Endothelial cell (in vitro differentiated cells): ENCODE measurements at places on chromosomes 5 and 9. TPM values are rescaled to one million over a fixed set of nuclear protein-coding genes. Genes with fewer than 3 reads are reported as not detected.
A peak's percentile ranks its signal among the peaks of the same experiment; 100 is the strongest.

The NPR3 gene
- total RNA-seq: 73.3 TPM

GRCh38 chr9:126781186-126782052 lies 23.4 kb upstream of the ZBTB43 start:
- no peaks in the 10 kb centered on the region for H3K4me1 ChIP-seq
- H3K4me3 ChIP-seq: no peak overlapping the region
- peak; percentile 96 for DNase-seq

The SPOCK1 gene
- 8.7 TPM for total RNA-seq

DNA sequence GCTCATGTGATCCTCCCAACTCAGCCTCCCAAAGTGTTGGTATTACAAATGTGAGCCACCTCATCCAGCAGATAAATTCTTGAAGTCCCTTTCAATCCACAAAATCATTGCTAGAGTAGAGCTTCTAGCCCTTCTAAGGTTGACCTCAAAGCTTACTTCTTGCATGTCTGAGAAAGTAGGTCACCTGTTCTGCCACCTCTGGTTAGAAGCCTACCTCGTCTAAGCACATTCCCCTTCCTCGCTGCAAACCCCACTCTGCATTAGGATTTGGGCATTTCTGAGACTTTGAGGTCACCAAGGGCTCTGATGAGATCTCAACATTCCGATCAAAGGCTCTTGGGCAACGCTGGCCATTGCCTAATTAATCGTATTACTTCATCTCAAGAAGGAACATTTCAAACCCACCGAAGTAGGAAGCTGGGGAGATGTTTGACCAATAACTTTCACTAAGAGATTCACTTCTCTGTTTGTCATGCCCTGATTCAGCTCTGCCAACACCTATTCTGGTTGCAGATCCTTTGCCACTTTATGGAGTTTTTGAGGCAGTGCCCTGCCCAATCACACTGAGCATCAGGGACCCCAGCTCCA lies 8.6 kb downstream of the ADAM19 start:
- peaks cover 11% of the 10 kb centered on the region for H3K27me3 ChIP-seq
- H3K36me3 ChIP-seq: peaks cover 60% of the 10 kb centered on the region
- peak overlapping the region; percentile 42 for H3K4me3 ChIP-seq
- peak overlapping the region; percentile 81 for H3K27ac ChIP-seq
- H3K4me1 ChIP-seq: peaks cover 83% of the 10 kb centered on the region

GRCh38 chr5:151054709-151055108 lies 26.1 kb downstream of the TNIP1 start:
- H3K27ac ChIP-seq: no peak overlapping the region
- no peak for DNase-seq
- H3K36me3 ChIP-seq: peaks cover 40% of the 10 kb centered on the region
- H3K27me3 ChIP-seq: peaks cover 11% of the 10 kb centered on the region

DNA sequence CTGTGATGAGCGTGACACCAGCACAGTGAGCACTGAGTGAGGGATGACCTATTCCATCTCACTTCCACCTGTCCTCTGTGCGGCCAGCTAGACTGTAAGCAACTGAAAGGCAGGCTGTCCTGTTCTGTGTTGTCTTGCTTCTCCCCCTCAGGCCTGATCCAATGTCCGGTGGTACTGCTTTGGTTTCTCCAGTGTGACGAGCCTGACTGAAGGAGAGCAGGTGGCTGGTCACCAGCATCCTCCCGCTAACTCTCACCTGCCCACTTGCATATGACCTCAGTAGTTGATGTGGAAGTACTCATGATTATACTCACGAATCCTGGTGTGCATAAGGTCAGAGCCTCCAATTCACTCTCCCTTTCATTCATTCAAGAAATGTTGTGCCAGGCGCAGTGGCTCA lies 2.4 kb upstream of the SLC27A4 start:
- H3K4me3 ChIP-seq: no peak overlapping the region
- peaks cover 9% of the 10 kb centered on the region for H3K27me3 ChIP-seq
- H3K36me3 ChIP-seq: peaks cover 4% of the 10 kb centered on the region
- peaks cover 4% of the 10 kb centered on the region for H3K4me1 ChIP-seq
- no peak for DNase-seq

GRCh38 chr5:157670662-157671591 lies at the start of gene C5orf52:
Gene C5orf52 (plus strand): TSS chr5:157671533. CDS start chr5:157671615, 82 bp downstream.
- DNase-seq: peak; percentile 63
- H3K27ac ChIP-seq: peak within 1 kb of the TSS; percentile 92
- peaks cover 15% of the 10 kb centered on the region for H3K27me3 ChIP-seq
- peaks cover 11% of the 10 kb centered on the region for H3K4me1 ChIP-seq
- no peaks in the 10 kb centered on the region for H3K36me3 ChIP-seq

GRCh38 chr5:74519161-74519571 lies 121.4 kb downstream of the ENC1 start:
- peaks cover 5% of the 10 kb centered on the region for H3K4me1 ChIP-seq
- peaks cover 15% of the 10 kb centered on the region for H3K36me3 ChIP-seq
- H3K27me3 ChIP-seq: peaks cover 4% of the 10 kb centered on the region
- no peak overlapping the region for H3K4me3 ChIP-seq
- H3K27ac ChIP-seq: no peak overlapping the region
- no peak for DNase-seq

The GABRA6 gene
- total RNA-seq: not detected

DNA sequence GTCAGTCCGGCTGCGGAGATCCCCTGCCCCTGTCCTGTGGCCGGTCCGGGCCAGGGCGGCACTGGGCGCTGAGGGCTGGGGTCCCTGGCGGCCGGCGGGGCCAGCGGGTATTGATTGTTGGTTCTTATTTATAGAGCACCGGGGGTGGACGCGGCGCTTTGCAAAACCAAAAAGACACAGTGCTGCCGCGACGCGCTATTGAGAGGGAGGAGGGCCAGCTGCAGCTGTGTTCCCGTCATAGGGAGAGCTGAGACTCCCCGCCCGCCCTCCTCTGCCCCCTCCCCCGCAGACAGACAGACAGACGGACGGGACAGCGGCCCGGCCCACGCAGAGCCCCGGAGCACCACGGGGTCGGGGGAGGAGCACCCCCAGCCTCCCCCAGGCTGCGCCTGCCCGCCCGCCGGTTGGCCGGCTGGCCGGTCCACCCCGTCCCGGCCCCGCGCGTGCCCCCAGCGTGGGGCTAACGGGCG lies 2.5 kb downstream of the LRRC26 start:
- H3K27ac ChIP-seq: no peak overlapping the region
- H3K4me1 ChIP-seq: no peaks in the 10 kb centered on the region
- no peaks in the 10 kb centered on the region for H3K36me3 ChIP-seq
- H3K27me3 ChIP-seq: peaks cover 20% of the 10 kb centered on the region
- no peak overlapping the region for H3K4me3 ChIP-seq
- no peak for DNase-seq

The ANGPTL2 gene
- 5.7 TPM for total RNA-seq

- H3K27me3 ChIP-seq: peaks cover 24% of the 10 kb centered on the region
- DNase-seq: no peak
- H3K4me1 ChIP-seq: peaks cover 40% of the 10 kb centered on the region
- peak overlapping the region; percentile 82 for H3K27ac ChIP-seq
These were observed 19.5 kb downstream of the PCDHGC5 start for GRCh38 chr5:141508440-141508797.

DNA sequence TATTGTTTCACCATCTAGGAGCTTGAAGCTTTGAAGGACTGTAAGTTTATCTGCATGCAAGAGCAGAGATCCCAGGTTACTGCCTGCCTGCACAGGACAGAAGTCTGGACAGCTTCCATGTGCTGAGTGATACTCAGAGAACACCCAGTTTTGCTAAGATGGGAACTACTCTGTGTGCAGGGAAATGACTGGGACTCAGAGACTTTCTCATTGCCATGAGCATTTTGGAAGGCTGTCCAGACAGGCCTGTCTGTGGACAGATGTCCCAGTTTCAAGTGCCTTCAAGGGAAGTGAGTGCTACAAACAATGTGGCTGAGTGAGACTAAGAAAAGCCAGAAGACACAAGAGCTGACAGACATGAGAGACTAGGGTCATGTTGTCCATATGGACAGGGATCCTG lies 19.2 kb upstream of the ZNF131 start:
- no peaks in the 10 kb centered on the region for H3K36me3 ChIP-seq
- peaks cover 3% of the 10 kb centered on the region for H3K27me3 ChIP-seq
- no peak overlapping the region for H3K27ac ChIP-seq
- no peak for DNase-seq

DNA sequence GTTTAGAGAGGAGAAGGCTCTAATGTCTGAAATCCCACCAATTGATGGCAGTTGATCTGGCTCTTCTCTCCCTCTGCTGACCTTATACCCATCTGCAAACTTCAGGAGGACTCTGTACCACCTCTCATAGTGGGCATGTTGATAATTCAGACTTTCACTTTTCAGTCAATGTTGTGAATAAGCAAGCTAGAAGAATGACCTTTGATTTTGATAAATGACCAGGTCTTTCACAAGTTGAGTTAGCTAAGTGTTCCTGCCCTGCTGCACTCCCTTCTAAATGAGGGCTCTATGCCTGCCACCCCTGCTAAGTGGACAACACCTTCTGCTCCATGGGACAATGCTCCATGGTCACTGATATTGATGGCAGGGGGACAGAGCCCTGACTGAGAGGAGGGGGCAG lies 74.7 kb downstream of the SPRY4 start:
- no peak overlapping the region for H3K4me3 ChIP-seq
- no peak for DNase-seq
- H3K27me3 ChIP-seq: no peaks in the 10 kb centered on the region
- peaks cover 34% of the 10 kb centered on the region for H3K4me1 ChIP-seq
- peaks cover 4% of the 10 kb centered on the region for H3K36me3 ChIP-seq

DNA sequence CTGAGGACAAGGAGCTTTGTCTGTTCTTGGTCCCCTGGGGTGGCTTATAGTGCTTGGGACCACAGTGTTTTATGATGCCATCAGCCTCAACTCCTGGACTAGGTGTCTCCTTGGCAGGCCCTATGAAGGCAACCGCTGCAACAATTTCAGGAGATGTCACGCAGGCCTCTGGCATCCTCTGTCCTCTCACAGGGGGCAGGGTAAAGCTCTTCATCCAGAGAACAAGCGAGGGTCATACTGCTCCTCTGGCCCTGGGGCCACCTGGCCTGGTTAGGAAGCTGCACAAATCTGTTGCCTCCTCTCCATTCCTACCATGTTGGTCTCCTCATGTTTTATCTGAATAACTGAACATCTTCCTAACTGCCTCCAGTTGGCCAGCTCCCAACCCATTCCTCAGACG lies 148.9 kb upstream of the SPEF2 start:
- no peak for DNase-seq
- H3K36me3 ChIP-seq: no peaks in the 10 kb centered on the region
- no peak overlapping the region for H3K27ac ChIP-seq
- H3K4me3 ChIP-seq: no peak overlapping the region
- no peaks in the 10 kb centered on the region for H3K4me1 ChIP-seq

DNA sequence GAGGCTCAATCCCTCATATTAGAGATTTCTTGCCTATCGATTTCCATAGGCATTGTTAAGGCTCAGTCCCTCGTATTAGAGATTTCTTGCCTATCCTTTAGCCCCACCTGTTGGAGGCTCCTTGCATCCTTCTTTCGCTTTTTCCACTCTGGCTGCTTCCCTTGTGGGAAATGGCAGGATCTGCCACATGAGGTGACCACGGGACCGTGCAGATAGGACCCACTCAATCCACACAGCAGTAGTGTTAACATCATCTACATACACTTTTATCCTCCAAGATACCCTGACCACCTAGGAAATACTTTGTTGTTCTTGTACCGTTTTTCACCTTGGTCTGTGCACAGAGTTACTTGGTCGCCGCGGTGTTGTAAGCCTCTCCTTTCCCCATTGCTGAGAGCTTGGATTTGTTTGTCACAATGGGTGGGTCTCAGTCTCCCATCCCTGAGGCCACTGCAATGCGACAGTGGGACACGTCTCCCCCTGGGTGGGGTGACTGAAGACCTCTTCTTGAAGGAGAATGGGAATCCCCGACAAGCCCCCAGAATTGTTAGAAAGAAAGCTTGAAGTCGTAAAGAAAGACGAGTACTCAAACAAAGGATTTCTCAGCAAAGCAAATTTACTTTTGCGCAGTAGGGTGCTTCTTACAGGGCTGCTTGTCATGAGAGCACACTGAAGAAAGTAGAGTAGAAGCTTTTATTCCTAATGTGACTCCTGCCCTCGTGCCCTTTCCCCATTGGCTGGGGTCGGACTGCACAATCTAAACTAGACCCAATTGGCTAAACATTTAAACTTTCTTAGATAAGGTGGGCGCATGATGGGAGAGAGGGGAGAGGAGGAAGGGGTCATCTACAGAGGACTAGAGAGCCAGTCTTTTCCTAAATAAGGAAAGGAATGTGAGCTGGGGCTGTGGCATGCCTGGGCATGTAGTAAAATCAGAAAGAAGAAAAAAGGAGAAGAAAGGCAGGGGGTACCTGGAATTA lies 19.8 kb downstream of the IFT74 start:
- H3K36me3 ChIP-seq: peaks cover 3% of the 10 kb centered on the region
- H3K4me1 ChIP-seq: peaks cover 2% of the 10 kb centered on the region
- peaks cover 2% of the 10 kb centered on the region for H3K27me3 ChIP-seq
- no peak overlapping the region for H3K27ac ChIP-seq

GRCh38 chr5:94309141-94309540 lies 309.3 kb downstream of the KIAA0825 start:
- H3K27ac ChIP-seq: no peak overlapping the region
- H3K4me3 ChIP-seq: no peak overlapping the region
- H3K36me3 ChIP-seq: no peaks in the 10 kb centered on the region
- no peak for DNase-seq
- H3K4me1 ChIP-seq: no peaks in the 10 kb centered on the region

DNA sequence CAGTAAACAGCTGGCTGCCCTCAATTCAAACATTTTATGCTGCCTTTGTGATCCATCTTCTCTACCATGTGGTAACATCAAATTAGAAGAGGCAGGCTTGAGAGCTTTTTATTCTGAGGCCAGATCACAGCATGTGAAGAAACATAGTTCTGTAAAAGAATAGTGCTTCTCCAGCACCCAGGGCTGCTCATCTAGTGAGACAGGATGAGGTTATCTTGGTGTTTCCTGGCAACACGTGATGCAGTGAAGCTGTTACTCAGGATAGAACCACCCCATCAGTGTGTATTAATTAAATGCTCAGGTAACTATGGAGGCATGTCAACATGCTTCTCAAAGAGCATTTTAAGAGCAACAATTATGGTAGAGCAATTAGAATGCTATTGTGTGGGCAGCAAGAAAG lies 400.5 kb upstream of the ACO1 start:
- H3K27me3 ChIP-seq: peaks cover 3% of the 10 kb centered on the region
- H3K27ac ChIP-seq: no peak overlapping the region
- no peaks in the 10 kb centered on the region for H3K4me1 ChIP-seq
- no peak overlapping the region for H3K4me3 ChIP-seq

- no peak overlapping the region for H3K27ac ChIP-seq
- H3K4me3 ChIP-seq: no peak overlapping the region
- H3K4me1 ChIP-seq: no peaks in the 10 kb centered on the region
These were observed 36.0 kb downstream of the LYRM7 start for GRCh38 chr5:131206772-131207171.

GRCh38 chr9:131402738-131403492 lies 9.0 kb downstream of the PRRC2B start:
- no peak overlapping the region for H3K4me3 ChIP-seq
- peaks cover 3% of the 10 kb centered on the region for H3K27me3 ChIP-seq
- peak overlapping the region; percentile 76 for H3K27ac ChIP-seq
- no peaks in the 10 kb centered on the region for H3K36me3 ChIP-seq
